COLO829 (cell line): ENCODE measurements at places on chromosomes 11 and 22.

DNA sequence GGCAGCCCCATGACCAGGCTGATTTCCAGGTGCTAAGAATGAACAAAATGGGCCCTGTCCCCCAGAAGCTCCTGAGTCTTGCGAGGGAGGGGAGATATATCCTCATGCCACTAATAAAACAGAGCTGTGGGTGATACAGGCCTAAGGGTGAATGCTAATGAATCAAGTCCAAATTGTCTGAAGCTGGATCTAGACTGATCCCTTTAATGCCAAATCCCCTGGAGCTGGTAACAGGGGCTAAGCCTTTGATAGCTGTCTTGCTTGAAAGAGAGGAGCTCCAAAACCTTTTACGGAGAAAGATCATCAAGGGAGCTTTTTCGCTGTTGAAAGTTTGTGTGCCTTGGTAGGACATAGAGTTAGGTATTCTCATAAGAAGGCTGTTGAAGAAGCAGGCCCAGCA, 79.7 kb downstream of the PPFIBP2 start:
- DNase-seq: no peak

DNA sequence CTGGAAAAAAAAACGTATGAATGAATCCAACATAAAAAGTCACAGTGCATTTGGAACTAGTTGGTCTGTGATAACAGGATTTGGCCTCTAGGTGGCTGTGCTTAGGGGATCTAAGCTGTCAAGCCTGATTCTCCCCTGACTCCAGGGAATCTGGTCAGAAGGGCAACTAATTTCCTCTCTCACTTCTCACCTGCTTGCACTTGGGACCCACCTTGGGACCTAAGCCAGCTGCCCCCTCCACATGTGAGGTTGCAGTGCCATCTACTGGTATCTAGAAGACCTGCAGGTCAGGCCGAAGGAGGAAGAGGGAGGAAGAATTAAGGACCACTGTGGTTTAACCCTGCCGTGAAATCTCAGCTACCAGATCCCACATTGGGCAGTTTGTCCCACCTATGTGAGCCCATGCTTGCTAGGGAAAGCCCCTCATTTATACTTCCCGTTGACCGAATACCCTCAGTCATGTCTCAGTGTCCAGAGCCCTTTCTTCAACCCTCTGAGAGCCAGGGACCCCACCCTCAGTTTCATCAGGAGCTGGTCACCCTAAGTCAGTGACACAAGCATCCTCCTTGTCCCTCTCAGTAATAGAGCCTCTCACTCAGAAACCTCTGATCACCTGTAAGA, 33.2 kb upstream of the CAVIN3 start:
- peak; percentile 44 for DNase-seq

GRCh38 chr11:70476669-70477068, 78.3 kb downstream of the CTTN start:
- DNase-seq: no peak

GRCh38 chr11:65821107-65821506, 12.7 kb upstream of the SNX32 start:
- no peak for DNase-seq

GRCh38 chr11:40974186-40974795, 485.2 kb downstream of the LRRC4C start:
- no peak for DNase-seq

DNA sequence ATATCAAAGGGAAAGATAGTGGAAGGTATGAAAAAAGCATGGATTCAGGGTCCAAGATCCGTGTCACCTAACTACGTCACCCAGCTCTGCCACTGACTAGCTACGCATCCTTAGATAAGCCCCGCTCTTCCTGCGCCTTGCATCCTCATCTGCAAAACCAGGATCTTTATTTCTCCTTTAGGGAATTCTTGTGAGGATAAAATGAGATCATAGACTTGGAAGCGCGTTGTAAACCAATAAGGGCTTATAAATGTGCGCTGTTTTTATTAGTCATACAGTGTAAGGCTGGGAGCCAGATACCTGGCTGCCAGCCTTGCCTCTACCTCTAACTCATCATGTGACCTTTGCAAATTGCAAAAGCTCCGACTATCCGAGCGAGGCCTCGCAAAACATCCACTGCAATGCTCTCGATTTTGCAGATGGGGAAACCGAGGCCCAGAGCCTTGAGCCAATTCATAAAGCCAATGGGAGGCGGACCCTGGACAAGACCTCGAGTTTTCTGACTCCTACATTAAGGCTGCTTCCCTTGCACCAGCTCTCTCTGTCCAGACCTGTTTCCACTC, 753 bp downstream of the PRPF19 start:
- no peak for DNase-seq

- DNase-seq: no peak
Observed at GRCh38 chr22:17700778-17701177, 62.2 kb downstream of the BCL2L13 start.

GRCh38 chr11:60175860-60176275, 7.0 kb downstream of the MS4A6A start:
- DNase-seq: no peak

- no peak for DNase-seq
Observed at GRCh38 chr11:75147875-75148263, 3.0 kb upstream of the SLCO2B1 start.

DNA sequence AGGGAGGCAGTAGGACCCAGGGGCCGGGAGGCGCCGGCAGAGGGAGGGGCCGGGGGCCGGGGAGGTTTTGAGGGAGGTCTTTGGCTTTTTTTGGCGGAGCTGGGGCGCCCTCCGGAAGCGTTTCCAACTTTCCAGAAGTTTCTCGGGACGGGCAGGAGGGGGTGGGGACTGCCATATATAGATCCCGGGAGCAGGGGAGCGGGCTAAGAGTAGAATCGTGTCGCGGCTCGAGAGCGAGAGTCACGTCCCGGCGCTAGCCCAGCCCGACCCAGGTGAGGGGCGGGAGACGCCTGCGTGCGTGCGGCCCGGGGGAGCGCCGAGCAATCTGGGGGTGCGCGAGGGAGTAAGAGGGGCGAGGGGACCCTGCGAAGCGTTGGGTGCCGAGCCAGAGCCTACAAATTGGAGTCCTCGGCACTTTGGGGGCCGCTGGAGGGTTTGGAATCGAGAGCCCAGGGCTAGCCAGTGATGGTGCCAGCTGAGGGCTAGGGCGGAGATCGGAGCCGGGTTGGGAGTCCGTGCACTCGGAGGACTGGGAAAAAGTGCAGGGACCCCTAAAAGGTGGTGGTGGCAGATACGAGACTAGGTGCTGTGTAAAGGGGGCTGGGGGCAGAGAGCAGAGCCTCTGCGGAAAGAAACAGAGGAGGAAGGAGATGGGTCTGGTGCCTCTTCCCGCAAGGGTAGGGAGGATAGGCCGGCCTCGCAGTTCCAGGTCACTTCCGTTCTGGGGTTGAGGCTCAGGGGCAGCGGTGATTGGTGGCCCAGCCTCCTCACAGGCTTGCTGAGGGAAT, at the start of gene SERPINH1:
SERPINH1 (plus strand) TSS at position 206 of the 788 bp plus-strand sequence. CDS start 4,097 bp downstream, outside the sequence.
- DNase-seq: peak; percentile 82

- DNase-seq: no peak
Observed at GRCh38 chr11:31757260-31757835, 53.8 kb downstream of the PAX6 start.

GRCh38 chr11:1935156-1936071, 11.7 kb upstream of the MRPL23 start:
- DNase-seq: no peak

DNA sequence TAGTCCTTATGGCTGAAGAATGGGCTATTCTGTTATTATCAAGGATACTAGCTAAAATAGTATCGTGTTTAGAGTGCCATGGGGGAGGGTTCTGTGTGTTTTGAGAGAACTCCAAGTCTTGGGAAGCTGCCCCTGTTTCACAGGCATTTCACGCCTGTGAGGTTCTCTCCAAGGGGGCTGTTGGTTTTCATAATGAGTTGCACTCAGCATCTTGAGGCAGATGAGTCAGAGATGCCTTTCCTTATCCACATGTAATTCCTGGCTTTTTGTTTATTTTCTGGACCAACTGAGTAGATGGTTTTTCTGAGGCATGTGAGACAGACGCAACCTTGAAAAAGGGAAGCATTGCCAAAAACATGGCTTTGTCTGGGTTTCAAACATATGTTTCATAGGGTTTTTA, 203.7 kb downstream of the ARHGAP42 start:
- no peak for DNase-seq

DNA sequence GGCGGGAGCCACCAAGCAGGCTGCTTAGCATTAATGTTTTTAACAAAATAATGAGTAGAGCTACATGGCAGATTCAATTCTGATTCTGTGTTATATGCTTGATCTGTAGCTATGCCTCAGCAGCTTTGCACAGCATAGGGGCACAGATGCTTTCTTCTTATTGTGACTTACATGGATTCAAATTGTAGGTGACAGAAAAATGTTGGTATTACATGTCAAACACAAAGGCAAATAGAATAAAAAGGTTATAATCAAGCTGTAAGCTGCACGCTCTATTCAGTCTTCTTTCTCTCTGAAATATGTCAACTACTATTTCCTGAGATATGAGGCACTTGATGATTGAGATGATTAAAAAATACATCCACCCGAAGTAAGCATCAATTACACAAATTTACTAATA, 1573.8 kb downstream of the FAM181B start:
- DNase-seq: no peak

DNA sequence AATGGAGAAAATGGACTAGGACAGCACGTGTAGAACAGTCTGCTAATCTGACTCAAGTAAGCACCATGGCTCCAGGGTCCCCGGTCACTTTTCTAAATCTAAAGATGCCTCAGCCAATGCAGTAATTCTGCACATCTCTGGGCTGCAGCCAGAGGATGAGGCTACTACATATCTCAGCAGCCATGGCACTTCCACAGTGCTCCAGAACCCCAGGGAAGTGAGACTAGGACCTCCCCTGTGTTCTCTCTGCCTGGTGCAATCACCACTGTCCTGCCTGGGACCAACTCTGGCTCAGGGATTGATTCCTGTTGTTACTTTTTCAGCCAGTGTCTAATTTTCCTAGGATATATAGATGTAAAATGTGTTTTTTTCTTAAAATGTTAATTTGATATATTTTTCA, 129.4 kb upstream of the TOP3B start:
- no peak for DNase-seq

GRCh38 chr22:42977569-42977968, 37.4 kb downstream of the PACSIN2 start:
- DNase-seq: no peak

GRCh38 chr22:17384612-17385330, 15.5 kb downstream of the CECR2 start:
- DNase-seq: no peak

GRCh38 chr11:92819830-92820229, 149.6 kb upstream of the MTNR1B start:
- DNase-seq: no peak

- DNase-seq: no peak
Observed at GRCh38 chr22:29816539-29816938, 21.5 kb downstream of the ASCC2 start.

GRCh38 chr11:17810041-17810440, 75.5 kb downstream of the KCNC1 start:
- DNase-seq: no peak

GRCh38 chr11:94402355-94402754, 1.1 kb upstream of the GPR83 start:
- DNase-seq: no peak

GRCh38 chr22:43553451-43554258, 141.8 kb downstream of the MPPED1 start:
- DNase-seq: no peak

DNA sequence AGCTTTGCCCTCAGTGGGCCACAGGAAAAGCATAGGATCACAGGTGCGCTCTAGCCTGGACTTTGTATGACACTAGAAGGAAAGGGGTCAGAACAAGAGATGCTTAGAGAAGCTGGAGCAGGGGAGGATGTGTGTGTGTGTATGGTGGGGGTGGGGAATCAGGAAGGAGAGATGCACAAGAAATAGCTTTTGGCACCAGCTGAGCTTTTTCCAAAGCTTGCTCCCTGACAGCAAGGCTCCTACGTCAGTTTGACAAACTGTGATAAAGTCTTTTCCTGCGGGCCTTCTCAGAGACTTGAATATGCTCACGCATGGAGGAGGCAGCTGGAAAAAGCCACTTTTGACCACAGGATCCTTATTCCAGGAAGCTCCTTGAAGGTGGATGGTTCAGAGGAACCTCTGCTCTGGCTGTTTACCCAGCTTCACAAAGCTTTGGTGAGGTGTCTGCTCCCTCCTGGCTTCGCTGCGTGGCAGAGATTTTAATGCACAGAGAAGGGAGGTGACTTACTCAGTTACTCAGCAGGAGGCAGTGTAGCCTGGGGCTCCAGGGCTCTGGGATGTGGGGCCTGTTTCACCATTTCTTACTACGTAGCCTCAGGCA, 3.9 kb downstream of the CDC42EP1 start:
- DNase-seq: no peak

GRCh38 chr11:66701432-66702240, 23.9 kb upstream of the RBM4B start:
- DNase-seq: no peak

DNA sequence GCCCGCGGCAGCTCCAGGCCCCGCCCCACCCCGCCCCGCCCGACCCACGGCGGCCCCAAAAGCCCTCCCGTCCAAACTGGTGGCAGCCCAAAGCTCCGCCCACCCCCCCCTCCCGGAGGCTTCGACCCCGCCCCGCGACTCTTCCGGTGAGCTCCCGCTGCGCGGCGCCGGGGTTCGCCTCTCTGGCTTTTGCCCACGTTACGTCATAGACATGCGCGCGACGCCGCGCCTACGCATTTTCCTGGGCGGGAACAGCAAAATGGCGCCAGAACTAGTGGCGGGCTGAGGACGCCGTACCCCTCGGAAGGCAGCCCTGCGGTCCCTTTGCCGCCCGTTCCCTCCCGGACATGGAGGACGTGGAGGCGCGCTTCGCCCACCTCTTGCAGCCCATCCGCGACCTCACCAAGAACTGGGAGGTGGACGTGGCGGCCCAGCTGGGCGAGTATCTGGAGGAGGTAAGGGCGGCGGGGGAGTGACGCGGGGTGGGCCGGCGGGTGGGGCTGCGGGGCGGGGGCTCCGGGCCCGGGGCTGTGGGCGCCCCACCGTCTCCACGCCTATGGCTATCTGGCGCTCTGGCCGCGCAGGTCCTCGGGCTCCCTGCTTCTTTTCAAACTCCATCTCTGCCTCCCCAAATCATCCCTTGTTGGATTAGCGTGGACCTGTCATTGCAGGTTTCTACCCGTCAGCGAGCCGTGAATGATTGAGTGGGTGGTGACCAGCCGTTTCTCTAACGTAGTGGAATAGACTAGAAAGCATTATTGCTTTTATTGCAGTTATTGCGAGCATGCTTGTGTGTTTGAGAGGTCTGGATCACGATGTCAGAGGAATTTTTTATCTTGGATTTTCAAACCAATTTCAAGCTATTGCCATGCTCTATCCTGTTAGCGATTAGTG, at the start of gene NCAPH2:
NCAPH2 (plus strand) TSS at position 234 of the 894 bp plus-strand sequence; CDS start at position 348, 114 bp downstream.
- peak; percentile 100 for DNase-seq

DNA sequence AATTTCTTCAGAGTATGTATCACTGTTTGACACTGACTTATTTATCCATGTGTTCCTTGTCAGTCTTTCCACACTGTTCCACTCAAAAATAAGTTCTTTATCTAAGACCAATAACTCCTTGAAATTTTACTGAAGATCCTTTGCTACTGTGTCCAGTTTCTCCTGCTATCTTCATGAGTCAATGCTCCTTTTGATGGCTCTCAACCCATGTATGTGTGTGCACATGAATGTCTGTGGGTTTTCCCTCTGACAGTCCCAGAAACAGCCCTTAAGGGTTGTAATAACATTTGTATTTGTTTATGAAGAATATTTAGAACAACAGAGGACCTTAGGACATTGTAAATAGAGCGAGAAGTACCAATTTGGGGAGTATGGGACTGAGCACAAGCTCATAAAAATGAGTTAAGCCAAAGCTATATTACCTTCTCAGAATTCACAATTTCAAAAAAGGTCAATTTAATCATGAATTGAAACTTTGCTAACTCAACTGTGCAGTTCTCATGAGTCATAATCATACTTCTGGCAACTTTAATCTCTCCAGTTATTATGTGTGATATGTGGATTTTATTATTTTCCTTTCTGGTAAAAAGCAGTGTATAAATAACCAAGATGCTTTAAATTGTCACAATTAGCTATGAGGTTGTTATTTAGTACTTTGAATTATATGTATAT, 533.6 kb downstream of the CNTN5 start:
- DNase-seq: no peak
